ENCODE measurements at places on chromosomes 1 and 21.

DNA sequence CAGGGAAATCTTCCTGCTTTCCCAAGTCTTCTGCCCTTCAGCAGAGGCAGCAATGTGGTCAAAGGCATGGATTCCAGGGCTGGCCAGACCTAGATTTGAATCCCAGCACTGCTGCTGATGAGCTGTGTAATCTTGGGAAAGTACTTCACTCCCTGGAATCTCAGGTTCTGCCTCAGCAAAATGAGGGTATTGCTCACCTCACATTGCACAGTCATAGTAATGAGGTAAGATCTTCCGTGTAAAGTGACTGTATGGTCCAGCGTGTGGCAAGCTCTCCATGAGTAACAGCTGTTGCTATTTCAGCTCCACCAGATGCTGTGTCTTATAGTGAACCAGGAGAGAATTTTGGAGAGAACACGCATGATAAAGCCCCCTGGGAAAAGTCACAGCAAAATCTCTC, 56.1 kb upstream of the F3 start:
- peak; percentile 73 for DNase-seq

DNA sequence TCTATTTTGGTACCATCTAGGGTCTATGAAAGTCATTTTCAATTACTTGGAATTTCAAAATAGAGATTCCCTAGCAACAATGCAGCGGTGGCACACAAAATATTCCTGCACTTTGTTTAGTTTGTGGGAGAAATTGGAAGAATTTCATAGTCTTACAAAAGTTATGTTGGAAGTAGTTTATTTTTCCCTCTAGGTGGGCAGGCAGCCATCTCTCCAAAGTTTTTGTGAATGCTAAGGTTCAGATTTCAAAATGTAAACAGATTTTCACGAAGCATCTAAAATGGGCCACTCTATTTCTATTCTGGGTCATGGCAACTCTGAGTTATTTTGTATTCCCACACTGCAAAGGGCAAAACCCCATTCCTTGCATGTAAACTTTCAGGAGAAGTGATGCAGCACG, 8.0 kb downstream of the SMCP start:
- DNase-seq, result no peak

- DNase-seq, result no peak
These were observed 5.3 kb downstream of the CHD1L start for GRCh38 chr1:147247656-147248238.

DNA sequence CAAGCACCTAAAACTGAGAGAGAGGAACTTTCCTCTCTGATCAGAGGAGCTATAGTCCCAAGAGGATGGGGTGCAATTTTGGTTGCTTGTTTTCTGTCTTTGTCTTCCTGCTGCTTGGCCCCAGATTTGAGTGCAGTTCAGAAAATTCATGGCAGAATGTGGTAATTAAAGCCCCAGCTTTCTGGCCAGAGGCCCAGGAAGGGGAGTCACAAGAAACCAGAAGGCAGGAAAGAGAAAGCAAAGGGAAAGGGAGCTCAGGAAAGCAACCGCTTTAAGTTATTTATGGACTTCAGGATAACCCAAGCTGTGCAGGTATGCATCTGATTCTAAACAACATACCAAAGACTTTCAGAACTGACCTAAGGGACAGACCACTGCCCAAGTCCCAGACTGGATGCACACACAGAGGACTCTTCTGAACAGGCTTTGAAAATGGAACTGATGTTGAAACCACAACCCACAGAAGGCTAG, 88.8 kb downstream of the ST3GAL3 start:
- peak; percentile 66 for DNase-seq

DNA sequence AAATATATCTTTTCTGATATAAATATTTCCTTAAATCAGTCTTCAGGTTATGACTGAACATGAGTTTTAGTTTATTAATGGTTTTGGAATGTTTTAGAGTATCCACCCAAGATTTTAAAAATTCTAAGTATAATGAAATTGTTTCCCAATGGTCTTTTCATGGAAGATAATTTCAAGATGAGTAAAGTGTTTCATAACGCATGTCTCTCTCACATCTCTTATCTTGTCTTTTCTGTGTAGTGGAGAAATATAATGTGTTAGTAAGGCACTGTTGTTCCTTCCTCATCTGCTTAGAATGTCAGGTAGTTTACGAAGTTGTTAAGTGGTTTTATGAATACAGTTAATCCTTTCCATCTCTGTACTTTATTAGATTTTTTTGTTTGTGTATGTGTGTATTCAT, 49.6 kb downstream of the PLA2G4A start:
- DNase-seq, result no peak

DNA sequence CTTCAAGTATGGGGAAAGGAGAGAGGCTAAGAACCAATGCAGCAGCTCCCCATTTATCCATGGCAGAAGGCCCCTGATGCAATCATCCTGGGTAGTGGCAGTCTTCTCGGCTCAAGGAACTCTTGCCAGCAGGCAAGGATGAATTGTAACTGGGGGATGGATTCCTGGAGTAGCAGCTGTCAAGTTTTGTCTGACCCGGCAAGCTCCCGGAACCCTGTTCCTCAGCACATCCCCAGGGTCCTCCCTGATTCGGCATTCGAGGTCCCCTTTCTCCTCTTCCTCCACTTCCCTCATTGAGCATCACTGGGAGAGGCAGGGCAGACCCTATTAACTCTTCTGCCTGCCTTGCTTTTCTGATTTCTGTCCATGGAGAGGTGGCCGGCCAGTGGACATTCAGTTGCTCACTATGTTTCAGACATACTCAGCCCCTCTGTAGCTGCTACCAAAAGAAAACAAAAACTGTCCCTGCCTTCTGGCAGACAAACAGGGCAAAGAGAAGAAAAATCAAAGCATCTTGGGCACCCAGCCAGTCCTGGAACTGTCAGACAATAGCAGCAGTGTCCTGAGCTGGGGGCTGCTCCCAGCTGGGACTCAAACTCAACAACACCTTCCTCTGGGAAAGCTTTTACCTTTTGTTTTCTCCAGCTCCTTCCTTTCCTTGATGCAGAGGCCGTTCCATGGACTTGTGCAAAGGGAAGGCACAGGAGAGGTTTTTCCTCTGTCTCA, 5.6 kb upstream of the PTCH2 start:
- DNase-seq, result no peak

- DNase-seq, result peak; percentile 29
These were observed 81.3 kb upstream of the RGS4 start for GRCh38 chr1:162987866-162988265.

Measured in EL (cell line).